ENCODE measurements at places on chromosomes 3 and 15. TPM values are rescaled to one million over a fixed set of nuclear protein-coding genes. Genes with fewer than 3 reads are reported as not detected.

Gene CRYGS
- polyA plus RNA-seq = not detected

Gene CXCR6
- polyA plus RNA-seq = 0.12 TPM

Gene ATP13A5
- not detected for polyA plus RNA-seq

DNA sequence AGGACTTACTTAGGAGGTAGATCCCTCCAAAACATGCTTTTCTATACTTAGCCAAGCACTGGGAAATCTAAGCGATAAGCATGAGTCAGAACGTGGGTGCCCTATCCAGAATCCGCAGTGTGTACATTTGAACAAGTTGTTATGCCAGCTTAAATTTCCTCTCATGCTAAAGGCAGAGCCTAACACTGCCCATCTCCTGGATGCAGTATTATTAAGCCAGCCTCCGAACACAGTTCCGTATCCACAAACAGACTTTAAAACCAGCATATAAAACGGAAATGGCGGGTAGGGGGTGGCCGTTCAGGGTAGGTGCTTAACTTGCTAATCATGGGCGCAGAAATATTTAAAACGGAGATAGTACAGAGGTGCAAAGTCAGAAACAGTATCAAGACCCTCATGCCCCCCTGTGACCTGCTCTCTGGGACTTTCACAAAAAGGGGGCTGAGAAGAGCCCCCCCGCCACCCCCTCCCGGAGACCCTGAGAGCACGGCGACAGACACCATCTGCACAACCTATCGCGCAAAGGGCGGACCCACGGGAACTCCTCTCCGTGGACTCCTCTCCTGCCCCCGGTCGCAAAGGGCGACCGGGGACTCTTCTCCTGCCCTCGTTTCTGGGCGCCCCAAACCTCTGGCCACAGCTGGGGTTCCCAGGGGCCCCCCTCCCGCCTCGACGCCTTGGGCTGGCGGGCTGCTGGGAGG lies 889 bp upstream of the LRRIQ4 start:
- no peak for DNase-seq
- H3K27me3 ChIP-seq = no peaks in the 10 kb centered on the region
- H3K36me3 ChIP-seq = no peaks in the 10 kb centered on the region
- H3K27ac ChIP-seq = peak overlapping the region; percentile 59
- H3K4me1 ChIP-seq = peaks cover 6% of the 10 kb centered on the region
- H3K4me3 ChIP-seq = peak overlapping the region; percentile 85

GRCh38 chr3:128424508-128425069 lies 42.1 kb downstream of the DNAJB8 start:
- no peaks in the 10 kb centered on the region for H3K27me3 ChIP-seq
- DNase-seq = no peak
- H3K4me1 ChIP-seq = no peaks in the 10 kb centered on the region
- no peak overlapping the region for H3K27ac ChIP-seq

DNA sequence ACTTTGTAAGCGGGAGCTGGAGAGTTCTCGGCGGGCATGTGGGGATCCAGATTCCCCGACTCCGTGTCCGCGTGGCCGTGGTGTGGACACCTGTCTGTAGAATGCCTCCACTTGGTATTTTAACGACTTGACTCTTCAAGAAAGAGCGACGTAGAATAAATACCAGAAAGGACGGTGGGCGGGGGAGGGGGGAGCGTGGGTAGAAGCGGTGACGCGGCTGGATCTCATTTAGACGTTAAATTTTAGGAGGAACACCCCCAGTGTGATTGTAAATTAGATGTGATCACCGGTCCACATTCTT lies 620 bp upstream of the PYGO1 start:
- no peak overlapping the region for H3K27ac ChIP-seq
- H3K27me3 ChIP-seq = peaks cover 4% of the 10 kb centered on the region
- no peaks in the 10 kb centered on the region for H3K4me1 ChIP-seq
- no peak for DNase-seq

DNA sequence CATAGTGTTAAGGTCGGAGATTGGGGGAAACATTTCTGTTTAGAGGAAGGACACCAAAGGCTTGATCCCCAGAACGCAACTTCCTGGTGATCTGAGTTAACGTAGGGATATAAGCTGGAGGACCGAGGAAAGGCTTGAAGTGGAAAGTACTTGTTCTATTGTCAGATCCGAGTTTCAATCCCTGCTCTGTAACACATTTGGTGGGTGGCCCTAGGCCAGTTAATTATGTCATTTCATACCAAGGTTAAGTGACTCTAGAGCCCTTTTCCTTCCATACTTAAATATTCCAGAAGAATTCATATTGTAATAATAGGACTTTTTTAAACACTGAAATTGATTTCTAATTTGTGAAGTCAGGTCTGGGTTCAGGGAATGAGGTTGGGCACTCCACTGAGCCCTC lies 80.9 kb downstream of the RPLP1 start:
- DNase-seq = no peak
- H3K4me3 ChIP-seq = no peak overlapping the region
- no peaks in the 10 kb centered on the region for H3K4me1 ChIP-seq
- H3K36me3 ChIP-seq = no peaks in the 10 kb centered on the region
- H3K27me3 ChIP-seq = no peaks in the 10 kb centered on the region
